ENCODE measurements at places on chromosomes 12 and 14.

- DNase-seq = no peak
Observed at GRCh38 chr12:120538281-120539156, 4.4 kb downstream of the RNF10 start.

DNA sequence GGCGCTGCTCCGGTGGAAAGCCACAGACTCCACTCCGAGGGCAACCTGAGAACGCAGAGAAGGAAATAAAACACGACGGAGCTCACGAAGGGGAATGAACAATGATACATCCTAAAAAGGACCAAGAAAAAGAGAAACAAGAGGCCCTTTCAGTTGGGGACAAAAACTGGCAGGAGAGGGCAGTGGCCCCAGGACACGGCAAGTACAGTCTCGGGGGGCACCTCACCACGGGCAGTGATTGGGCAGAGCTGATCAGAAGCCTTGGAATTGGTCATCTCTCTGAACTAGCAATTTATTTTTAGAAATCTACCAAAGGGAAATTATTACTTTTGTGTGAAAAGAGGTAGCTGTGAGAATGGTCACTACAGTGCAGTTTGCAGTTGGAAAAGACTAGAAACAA lies 27.9 kb downstream of the CCDC92 start:
- DNase-seq = no peak

DNA sequence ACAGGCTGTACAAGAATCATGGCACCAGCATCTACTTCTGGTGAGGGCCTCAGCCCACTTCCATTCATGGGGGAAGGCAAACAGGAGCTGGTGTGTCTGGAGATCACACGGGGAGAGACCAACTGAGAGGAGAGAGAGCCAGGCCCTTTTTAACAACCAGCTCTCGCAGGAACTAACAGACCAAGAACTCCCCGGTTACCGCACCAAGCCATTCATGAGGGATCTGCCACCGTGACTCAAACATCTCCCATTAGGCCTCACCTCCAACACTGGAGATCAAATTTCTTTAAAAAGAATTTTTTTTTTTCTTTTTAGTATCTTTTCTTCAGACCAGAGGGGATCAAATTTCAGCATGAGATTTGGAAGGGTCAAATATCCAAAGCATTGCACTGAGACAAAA lies 16.7 kb upstream of the AQP2 start:
- no peak for DNase-seq

DNA sequence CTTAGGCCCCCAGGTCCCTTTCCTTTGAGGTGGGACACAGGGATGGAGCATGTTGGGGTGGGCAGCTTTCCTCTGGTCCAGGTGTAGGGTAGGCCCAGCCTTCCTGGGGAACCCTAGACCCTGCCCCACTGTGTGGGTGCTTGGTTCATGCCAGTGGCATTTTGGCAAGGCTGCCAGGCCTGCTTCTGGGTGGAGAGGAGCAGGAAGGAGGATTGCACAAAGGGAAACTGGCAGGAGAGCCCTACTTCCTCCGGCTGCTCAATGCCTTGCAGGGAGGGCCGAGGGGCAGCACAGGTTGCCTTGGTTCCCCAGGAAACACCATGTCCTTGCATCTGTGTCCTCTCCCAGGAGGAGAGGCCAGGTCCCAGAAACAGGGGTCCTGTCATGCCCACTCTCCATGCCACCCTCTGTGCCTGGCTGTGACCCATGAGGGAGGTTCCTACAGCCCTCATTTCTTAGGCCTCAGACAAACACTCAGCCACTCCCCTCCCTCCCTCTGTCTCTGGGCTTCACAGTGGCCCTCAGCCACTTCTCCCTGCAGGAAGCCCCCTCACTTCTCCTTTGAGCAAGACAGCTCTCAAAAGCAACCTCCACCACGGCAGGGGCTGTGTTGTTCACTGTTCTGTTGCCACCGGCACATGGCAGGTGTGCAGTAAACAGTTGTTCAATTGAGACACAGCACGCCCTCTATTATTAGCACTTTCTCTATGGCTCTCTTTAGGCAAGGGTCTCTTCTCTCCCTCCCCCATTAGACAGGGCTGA lies 6.8 kb upstream of the KRT80 start:
- no peak for DNase-seq

GRCh38 chr14:43729143-43729542 lies 777.9 kb downstream of the FSCB start:
- no peak for DNase-seq

- DNase-seq = no peak
Observed at GRCh38 chr14:94310248-94310647, 12.9 kb downstream of the SERPINA6 start.

- DNase-seq = no peak
Observed at GRCh38 chr14:21210023-21210422, 54.2 kb upstream of the OR5AU1 start.

- no peak for DNase-seq
Observed at GRCh38 chr14:69667938-69668335, 56.5 kb downstream of the SUSD6 start.

GRCh38 chr12:121983536-121984210 lies 38.0 kb upstream of the BCL7A start:
- DNase-seq = no peak

DNA sequence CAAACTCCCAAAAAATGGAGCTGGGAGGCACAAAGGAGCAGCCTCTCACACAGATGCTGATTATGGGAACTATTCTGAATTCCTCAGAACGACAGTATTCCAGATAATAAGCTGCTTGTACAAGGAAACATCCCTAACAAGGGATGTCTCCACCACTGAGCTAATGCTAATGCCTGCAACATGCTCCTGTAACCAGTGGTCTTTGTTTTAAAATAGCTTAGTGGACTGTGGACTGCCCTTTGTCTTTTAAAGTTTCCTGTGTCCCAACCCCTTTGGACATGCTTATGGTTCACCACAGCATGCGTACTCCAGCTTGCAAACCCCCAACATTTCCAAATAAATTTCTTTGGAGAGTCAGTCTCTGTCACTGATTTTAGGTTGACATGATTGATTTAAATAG lies 16.4 kb upstream of the PITPNM2 start:
- no peak for DNase-seq

- no peak for DNase-seq
Observed at GRCh38 chr12:92650228-92650822, 52.5 kb upstream of the PLEKHG7 start.

GRCh38 chr14:77622366-77622961 lies 6.0 kb upstream of the SPTLC2 start:
- no peak for DNase-seq

GRCh38 chr12:113067987-113068935 lies 11.7 kb downstream of the DTX1 start:
- DNase-seq = no peak

DNA sequence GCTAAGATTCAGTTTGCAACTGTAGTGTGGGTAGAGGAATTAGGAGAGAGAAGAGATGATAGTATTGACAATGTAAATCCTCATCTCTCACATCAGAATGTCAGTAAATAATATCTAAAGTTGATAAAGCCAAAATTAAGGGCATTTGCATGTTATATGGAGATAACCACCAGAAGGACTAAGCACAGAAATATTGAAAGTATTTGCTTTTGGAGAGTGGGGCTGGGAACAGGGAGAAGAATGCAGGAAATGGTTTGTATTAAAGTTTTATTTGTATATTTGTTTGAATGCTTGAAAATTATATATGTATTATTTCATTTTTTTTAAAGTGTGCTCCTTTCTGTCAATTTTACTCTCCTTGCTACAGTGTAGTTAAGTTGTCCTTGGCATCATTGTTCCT lies 491.4 kb downstream of the APAF1 start:
- DNase-seq = no peak

DNA sequence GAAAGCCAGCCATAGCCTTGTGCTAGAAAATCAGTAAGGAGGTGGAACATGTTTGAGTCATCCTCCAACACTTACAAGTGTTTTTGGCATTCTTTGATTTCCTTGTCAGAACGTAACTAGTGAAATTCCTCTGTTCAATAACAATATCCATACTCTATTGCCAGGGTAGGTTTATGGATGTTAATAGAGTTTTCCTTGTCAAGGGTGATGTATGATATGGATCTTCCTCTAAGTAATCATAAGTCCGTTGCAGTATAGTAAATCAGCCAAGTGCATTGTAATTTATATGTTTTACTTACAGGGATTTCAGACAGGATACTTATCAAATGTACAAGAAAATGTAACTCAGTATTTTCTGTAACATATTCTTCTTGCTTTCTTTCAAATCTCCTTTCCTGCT lies 19.4 kb downstream of the NAV3 start:
- DNase-seq = no peak

DNA sequence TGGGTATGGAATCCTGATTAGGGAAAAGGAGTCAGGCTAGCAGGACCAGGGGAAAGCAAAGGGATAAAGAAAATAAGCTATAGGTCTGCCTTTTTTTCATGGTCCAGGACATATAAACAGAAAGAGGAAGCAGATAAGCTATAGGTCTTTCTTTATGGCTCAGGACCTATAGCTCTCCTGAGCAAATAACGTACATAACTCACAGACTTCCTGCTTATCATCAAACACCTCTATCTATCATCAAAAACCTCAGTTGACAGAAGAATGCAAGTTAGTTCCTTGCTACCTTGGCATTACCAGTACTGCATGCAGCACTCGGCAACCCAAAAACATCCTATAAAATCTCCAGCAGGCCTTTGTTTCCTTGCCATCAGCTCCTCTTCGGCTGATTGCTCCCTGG lies 238.7 kb upstream of the OR4E1 start:
- DNase-seq = no peak

DNA sequence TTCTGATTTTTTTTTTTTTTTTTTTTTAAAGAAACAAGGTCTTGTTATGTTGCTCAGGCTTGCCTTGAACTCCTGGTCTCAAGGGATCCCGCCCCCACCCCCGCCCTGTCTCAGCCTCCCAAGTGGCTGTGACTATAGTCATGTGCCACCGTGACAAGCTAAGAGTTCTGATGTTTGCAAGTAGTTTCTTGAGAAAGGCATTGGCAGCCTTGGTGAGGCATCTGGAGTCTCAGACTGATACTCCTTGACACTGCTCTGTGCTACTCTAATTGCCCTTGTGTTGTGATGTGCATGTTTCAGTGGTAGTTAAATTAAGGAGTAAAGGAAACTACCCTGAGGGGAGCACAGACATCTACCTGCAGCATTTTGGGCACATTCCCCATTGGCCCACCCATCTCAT lies 46.2 kb upstream of the OR4E1 start:
- no peak for DNase-seq

DNA sequence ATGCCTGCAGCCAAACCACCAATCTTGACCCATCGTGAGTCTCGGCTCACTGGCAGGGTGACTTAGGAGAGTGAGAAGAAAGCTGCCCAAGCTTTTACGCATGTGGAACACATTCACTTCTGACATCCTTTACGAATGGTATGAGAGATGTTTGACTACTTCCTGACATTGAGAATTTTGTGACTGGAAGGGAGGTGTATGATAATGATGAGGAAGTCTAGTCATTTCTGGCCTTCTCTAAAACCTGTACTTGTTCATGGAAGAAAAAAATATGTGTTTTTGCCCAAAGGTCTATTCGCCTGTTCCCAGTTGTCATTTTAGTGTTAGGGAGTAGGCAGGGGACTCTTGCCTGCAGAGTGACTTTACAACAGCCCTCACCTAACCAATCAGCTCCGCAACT lies 227.2 kb upstream of the ATP2B1 start:
- DNase-seq = no peak

GRCh38 chr12:3157581-3158323 lies 80.6 kb downstream of the TSPAN9 start:
- no peak for DNase-seq

All from NCI-H510A treated with DMSO at 0.1 percent for 48 hours (cell line).